ENCODE measurements at places on chromosomes 3 and 15. TPM values are rescaled to one million over a fixed set of nuclear protein-coding genes. Genes with fewer than 3 reads are reported as not detected.

GRCh38 chr3:39388741-39389248 is 5.6 kb downstream of the SLC25A38 start:
- DNase-seq: no peak

DNA sequence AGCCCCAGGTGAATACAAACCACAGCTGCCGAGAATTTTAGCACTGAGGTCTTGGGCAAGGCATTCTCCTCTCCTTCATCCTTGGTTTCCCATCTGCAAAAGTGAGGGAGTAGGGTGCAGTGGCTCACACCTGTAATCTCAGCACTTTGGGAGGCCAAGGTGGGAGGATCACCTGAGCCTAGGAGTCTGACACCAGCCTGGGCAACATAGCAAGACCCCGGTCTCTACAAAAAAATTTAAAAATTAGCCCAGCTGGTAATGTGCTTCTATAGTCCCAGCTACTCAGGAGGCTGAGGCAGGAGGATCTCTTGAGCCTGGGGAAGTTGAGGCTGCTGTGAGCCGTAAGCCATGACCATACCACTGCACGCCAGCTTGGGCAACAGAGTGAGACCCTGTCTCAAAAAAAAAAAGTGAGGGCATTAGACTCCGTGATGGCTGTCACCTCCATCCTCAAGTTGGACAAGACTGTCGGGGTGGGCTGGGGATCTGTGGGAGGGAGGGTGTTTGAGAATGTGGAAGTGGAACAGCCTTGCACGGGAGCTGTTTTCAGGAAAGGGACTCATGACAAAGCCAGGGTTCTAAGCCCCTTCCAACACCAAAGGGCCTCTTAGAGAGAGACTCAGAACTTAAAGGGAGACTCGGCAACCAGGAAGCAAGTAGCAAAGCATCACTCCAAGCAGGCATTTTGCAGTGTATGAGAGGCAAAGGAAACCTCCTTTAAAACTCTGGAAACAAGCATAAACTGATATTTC is 46.0 kb upstream of the FURIN start:
- no peak for DNase-seq

DNA sequence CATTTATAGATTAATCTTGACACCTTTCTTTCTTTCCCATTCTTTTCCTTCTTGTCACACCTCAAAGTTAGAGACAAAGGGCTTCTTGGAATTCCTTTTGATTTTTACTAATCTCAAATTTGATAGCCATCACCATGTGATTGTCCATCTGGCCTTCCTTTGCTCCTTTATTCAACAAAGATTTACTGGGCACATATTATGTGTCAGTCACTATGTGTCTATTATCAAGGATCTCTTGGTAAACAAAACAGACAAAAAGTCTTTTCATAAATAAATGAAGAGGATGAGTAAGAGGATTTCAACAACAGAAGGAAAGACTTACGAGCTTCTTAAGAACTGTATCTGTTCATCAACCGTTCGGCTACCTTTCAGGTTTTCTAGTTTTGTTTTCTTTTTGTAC is 56.5 kb downstream of the SAMMSON start:
- DNase-seq: no peak

DNA sequence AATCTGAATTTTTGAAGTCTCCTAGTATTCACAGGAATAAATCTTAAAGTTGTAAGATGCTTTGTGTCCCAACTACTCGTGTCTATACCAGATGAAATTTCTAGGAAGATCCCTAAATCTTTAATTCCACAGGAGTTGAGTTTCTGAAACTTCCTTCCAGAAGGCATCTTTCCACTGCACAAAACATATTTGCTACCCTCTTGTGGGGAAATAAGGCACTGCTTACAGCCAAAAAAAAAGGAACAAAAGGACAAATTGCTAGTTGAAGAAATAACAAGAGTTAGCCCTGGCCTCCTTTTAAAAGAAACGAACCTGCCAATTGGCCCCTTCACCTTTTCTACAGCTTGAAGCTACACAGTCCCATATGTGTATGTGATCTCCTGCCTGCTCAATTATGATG is 54.0 kb downstream of the TAFA4 start:
- DNase-seq: no peak

GRCh38 chr3:190968616-190969015 is 106.1 kb upstream of the GMNC start:
- DNase-seq: no peak

DNA sequence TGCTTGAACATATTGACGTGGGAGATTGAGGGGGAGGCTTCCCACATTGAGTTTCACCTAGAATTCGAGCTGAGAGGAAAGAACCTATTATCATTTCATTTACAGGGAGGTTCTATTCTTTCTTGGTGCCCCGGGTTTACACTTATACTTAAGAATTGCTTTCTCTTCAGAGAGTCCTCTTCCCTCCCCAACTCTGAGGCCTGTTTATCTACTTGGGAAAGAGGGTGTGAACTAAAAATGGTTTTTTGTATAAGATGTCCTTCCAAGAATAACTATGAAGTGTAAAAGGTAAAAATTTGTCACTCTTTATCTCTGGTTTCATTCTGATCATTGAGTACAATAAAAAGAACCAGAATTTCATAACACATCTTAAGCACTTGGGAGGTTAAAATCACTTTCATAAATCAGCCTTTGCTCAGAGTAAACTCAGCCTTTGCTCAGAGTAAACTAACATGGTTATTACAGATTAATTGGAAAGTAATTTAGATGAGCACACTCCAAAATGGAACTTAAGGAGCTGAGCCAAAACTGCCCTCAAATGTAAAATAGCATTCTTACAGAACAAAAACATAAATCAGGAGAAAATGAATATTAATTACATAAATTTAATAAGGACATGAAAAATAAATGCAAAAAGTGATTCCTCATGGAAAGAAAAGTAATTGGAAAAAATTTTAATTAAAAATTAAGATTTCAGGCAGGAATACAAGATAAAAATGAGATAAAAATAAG is 75.2 kb downstream of the GADL1 start:
- DNase-seq: no peak

- DNase-seq: peak; percentile 15
Observed at GRCh38 chr3:189142527-189142926, 29.2 kb upstream of the TPRG1 start.

DNA sequence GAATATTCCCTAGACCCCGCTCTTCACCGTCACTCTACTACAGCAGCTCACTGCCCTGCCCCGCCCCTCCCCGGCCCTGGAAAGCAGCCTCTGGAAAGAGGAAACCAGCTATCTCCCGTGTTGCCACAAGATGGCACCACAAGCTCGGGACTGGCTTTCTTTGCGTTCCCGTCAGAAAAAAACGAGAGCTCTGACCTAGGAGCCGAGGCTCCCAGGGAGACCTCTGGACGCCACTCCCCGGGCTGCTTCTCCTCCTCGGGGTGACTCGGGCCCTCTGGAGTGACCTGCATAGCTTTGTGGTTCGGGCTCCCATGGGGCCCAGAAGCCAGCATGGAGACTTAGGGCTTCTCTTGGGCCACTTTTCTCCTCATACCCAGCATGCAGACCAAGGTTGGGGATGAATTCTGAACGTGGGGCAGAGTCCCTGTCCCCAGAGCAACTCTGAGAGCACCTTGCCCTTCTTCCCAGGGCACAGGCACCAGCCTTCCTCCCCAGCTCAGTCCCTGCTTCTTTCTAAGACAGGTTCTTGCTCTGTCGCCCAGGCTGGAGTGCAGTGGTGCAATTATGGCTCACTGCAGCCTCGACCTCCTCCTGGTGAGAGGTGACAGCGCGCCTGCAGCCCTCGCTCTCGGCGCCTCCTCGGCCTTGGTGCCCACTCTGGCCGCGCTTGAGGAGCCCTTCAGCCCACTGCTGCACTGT is 19.0 kb downstream of the STOML1 start:
- DNase-seq: peak; percentile 87

GRCh38 chr3:2870724-2871333 is 239.3 kb downstream of the IL5RA start:
- no peak for DNase-seq

DNA sequence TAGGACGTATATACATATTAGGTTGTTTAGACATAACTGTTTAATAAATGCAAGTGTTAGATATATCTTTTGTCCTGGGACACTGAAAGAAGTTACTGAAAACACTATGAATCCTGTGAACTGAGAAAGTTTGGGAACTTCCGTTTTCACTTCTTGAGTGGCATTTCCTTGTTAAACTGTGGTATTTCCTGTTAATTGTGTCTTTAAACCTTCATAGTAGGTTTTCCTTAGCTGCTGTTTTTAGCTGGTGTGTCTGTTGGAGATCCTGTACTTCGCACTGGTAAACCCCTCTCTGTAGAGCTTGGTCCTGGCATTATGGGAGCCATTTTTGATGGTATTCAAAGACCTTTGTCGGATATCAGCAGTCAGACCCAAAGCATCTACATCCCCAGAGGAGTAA is 37.1 kb downstream of the ATP6V1A start:
- no peak for DNase-seq

DNA sequence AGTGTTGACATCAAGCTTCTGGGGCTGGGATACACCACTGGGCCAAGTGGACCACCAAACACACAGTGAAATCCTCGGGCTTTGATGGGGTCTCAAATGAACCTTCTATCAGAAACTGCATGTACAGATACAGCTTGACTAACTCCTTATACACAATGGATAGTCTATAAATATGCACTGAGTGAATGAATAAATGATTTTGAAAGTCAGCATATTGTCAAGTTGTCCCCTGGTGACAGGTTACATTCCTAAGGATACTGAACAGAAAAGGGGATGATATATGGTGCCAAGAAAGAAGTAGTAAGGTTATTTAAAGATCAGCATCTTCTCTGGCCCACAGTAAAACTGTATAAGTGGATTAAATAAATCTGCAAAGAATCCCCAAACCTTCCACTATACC is 159.4 kb upstream of the SLC2A2 start:
- DNase-seq: no peak

DNA sequence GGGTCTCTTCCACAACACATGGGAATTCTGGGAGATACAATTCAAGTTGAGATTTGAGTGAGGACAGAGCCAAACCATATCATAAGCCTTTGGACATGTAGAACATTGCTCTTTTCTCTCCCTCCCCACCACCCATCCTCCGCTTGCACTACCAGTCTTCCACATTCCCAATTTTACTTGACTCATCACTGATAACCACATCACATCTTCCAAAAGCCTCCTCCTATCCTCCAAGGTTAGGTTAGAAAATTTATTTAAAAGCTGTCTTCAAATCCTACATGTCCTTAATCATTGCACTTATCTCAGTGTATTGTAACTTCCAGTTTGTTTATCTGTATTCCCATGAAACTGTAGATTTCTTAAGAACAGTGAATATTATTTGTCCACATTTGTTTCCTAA is 10.4 kb downstream of the ZBED2 start:
- DNase-seq: no peak

GRCh38 chr3:56424336-56424735 is 43.9 kb downstream of the ERC2 start:
- no peak for DNase-seq

GRCh38 chr3:102068327-102068726 is 219.0 kb downstream of the NFKBIZ start:
- no peak for DNase-seq

DNA sequence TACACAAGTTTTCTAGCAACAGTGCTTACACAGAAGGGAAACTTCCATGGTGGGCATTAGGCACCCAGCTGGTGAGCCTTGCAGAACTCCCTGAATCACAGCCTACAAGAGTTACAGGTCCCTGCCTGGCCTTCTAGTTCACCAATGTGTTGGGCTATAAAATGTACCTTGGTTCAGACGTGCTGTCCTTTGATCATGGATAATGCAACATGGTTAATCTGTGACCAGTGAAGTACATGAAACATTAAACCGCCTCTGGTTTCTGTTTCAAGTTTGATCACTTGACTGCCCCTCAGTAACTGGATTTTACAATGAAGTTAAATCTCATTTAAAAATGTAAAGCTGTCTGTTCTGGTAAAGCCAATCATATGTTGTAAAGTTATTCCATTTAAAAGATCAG is 51.8 kb downstream of the FMN1 start:
- DNase-seq: no peak

GRCh38 chr3:192772240-192772894 is 45.0 kb upstream of the FGF12 start:
- no peak for DNase-seq

DNA sequence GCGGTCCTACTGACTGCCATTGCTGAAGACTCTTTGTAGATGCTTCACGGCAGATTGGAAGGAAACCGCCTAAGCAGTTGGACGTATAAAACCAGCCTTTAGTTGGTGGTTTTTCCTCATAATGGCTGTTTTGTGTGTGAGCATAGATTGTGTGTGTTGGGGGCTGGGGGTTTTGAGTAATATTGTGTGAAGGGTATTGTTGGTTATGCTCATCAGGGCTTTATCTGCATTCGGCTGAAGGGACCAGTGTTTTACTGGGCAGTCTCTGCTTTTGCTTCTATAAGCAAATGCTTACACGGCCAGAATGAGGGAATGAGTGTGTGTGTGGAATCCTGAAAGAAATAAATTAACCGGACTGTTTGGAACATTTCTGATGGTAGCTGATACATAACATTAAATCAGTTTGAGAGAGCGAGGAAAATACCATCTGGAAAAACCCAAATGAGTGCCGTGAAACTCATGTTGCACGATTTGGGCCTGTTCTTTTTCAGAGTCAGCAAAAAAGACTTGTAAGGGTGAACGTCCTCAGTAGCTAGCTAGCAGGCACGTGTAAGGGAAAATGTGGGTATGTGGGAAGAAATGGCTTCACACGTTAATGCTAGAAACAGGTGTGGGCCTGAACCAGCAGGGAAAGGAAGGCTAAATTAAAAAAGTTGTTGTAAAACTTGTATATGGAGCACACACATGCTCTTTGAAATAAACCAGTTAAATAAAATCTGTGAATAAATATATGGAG is 1.9 kb downstream of the MITF start:
- DNase-seq: no peak

DNA sequence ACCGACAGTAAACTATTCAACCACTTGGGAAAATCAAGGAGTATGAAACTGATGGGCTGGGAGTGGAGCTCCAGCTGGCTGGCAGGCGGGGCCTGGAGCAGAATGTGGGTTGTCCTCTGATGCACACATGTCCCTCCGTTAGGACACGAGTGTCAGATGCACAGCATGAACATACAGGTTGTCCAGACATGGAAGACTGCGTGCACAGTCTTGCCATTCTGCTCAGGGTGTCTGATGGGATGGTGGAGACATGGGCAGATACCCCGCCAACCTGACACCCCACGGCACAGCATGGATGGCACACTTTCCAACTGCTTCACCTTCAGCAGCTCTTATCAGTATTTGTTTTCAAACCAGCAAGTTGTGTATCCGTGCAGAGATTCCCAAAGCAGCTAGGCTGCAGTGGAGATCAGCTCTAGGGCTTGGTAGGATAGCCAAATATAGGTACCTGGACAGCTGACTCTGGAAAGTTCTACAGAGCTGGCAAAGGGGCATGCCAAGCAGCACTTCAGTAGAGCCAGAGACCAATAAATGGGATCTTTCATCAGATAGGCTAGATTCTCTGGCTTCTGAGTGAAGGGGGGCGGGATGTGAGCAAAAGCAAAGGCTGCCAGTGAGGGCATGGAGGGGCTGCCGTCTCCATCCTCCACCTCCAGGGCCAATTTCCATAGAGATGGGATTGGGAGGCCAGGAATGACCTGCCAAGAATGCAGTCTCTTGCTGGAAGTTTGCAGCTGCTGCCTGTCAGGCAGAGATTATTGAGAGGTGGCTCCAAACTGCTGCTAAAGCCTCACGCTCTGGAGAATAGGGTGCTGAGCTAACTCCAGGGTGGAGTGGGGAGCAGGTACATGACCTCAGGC is 47.2 kb upstream of the KY start:
- no peak for DNase-seq

PDZRN3 gene
- not detected for total RNA-seq

FAM107A gene
- not detected for total RNA-seq

FBXO40 gene
- total RNA-seq: not detected

FANCD2OS gene
- not detected for total RNA-seq

ANKRD34C gene
- not detected for total RNA-seq

IL16 gene
- 242 TPM for total RNA-seq

GOLGA6A gene
- not detected for total RNA-seq
